ENCODE measurements at places on chromosomes 5 and 9. TPM values are rescaled to one million over a fixed set of nuclear protein-coding genes. Genes with fewer than 3 reads are reported as not detected.

GRCh38 chr5:132102944-132103331 lies 29.3 kb downstream of the CSF2 start:
- H3K36me3 ChIP-seq, result no peaks in the 10 kb centered on the region
- no peaks in the 10 kb centered on the region for H3K27me3 ChIP-seq
- peak overlapping the region; percentile 50 for H3K27ac ChIP-seq
- H3K4me3 ChIP-seq, result no peak overlapping the region

DNA sequence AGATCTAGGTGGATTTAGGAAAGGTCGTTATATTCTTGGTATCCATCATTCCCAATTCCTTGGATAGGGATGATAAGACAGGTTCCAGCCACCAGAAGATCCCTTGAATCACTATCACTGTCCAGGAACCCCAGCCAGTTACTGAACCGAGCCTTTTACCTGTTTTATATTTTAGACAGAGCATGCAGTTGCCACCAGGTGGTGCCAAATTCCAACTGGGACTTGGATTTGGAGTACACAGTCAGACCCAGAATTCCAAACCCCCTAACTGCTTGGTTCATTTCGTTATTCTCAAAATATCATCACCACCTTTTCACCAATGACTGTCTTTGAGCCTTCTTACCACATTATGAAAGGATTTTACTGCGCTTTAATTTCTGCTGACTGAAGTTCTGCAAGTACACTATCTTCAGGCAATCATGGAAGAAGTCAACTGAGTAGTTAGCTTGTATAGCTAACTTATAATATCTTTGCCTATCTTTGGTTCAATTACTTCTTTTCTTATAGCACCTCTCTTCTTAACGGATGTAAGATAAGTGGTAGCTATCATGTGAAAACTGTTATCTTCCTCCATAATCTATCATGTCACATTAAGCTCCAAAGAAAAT lies 191.8 kb downstream of the PRR16 start:
- H3K27ac ChIP-seq, result no peak overlapping the region
- no peaks in the 10 kb centered on the region for H3K27me3 ChIP-seq
- DNase-seq, result peak; percentile 36
- no peak overlapping the region for H3K4me3 ChIP-seq

DNA sequence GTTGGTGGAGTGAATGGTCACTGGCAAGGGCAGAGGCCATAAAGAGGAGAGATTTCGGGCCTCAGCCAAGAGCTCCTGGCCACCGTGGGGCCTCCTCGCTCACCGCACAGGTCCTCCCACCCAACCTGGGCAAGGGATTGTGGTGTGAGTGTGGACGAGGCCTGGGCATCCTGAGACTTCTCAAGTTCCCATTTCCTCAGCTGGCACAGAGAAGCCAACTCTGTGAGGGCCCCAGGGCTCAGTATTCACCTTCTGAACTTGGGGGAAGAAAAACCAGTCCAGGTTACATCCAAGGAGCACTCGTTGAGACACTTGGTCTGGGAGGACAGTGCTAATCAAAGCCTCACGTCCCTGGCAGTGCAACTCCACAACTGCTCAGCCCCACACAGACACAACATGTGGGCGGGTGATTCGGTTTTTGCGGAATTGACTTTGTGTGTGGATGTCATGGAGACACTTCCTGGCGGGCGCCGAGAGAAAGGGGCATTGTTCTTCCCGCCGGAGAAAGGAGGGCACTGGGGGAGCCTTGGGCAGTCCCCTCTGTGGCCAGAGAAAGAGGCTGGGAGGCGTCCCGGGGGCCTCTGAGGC lies 28.5 kb upstream of the NKD2 start:
- no peaks in the 10 kb centered on the region for H3K27me3 ChIP-seq
- DNase-seq, result no peak
- no peaks in the 10 kb centered on the region for H3K36me3 ChIP-seq
- no peak overlapping the region for H3K4me3 ChIP-seq

- H3K27me3 ChIP-seq, result no peaks in the 10 kb centered on the region
- no peak for DNase-seq
- H3K36me3 ChIP-seq, result no peaks in the 10 kb centered on the region
- H3K27ac ChIP-seq, result no peak overlapping the region
Observed at GRCh38 chr9:91834740-91835139, 115.3 kb downstream of the ROR2 start.

The PCDHA5 gene
- 0.13 TPM for total RNA-seq

DNA sequence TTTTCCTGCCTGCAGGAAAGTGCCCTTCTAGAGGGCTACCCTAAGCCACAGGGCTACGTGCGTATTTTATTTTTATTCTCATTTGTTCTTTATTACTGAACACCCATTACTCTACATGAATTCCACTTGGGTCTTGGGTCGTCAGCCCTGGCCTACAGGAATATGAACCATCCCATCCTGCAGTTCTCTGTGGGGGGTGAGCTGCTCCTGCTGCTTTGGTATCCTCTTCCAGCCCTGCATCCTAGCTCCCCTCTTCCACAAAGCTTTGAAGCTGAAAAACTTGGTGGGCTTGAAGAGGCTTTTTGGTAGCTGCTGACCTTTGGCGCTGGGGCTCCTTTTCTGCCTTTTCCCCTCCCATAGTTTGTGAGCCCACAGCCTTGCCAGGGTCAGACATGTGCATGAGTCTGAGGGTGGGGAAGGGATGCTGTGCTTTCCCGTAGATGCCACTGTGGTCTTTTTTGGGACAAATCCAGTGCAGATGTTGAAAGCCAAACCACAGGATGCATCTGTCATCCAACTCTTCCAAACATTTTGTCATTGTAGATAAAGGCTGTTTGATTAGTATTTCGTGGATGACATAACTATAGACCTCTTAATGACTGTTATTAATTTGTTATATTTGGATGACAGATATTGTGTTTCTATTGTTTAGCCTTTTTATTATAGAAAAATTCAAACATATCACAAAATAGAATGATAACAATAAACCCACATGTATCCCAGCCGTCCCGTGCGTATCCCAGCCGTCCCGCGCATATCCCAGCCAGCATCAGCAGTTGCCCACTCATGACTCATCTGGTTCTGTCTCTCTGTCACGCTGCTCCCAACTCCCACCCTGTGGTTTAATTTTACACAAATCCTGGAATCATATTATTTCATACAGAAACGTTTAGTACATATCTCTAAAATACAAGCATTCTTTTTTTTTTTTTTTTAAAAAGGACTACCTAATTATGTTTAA lies 43.9 kb downstream of the SLC46A2 start:
- DNase-seq, result no peak
- no peak overlapping the region for H3K27ac ChIP-seq
- H3K27me3 ChIP-seq, result no peaks in the 10 kb centered on the region
- H3K4me1 ChIP-seq, result no peaks in the 10 kb centered on the region
- no peaks in the 10 kb centered on the region for H3K36me3 ChIP-seq

- no peak overlapping the region for H3K27ac ChIP-seq
- H3K4me3 ChIP-seq, result no peak overlapping the region
- no peaks in the 10 kb centered on the region for H3K36me3 ChIP-seq
- no peaks in the 10 kb centered on the region for H3K27me3 ChIP-seq
Observed at GRCh38 chr5:52771343-52772039, 16.2 kb upstream of the ITGA1 start.

The SOHLH1 gene
- total RNA-seq, result not detected

DNA sequence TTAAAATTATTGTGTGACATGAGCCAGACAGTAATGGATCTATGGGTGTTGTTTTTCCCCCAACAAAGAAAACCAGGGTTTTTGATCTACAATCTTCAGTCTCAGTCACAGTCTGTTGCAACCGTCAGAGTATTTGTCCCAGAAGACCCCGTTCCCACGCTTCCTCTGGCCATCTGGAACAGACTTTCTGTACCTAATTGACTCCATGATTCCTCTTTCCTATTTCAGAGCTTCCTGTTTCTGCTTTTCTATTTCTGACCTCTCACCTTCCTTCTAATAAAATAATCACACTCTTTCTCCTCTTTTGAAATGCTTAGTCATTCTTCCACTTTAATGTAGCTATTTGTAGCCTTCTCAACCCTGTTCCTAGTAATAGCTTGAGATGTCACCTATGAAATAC lies 1044.8 kb downstream of the DTWD2 start:
- H3K27me3 ChIP-seq, result no peaks in the 10 kb centered on the region
- H3K36me3 ChIP-seq, result no peaks in the 10 kb centered on the region
- no peak overlapping the region for H3K27ac ChIP-seq
- H3K4me3 ChIP-seq, result no peak overlapping the region
- no peak for DNase-seq
- no peaks in the 10 kb centered on the region for H3K4me1 ChIP-seq

DNA sequence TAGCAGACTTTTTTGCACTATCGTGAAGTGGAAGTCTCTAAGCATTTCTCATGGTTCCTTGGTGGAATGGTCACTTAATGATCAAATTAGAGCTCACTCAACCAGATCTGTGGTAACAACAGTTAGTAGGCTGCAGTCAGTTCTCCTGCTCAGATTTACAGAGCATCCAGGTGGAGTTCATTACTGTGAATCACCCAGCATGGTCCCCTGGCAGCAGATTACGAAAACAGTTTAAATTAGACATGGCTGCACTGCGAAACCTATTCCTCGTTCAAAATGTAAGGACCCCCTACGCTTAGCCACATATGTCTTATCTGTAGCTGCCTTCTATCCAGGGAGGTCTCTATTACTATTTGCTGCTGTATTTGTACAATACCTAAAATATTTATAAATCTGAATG lies 823.6 kb upstream of the ARRDC3 start:
- no peak overlapping the region for H3K27ac ChIP-seq
- no peaks in the 10 kb centered on the region for H3K27me3 ChIP-seq
- no peak for DNase-seq
- no peaks in the 10 kb centered on the region for H3K36me3 ChIP-seq
- no peaks in the 10 kb centered on the region for H3K4me1 ChIP-seq
- no peak overlapping the region for H3K4me3 ChIP-seq

DNA sequence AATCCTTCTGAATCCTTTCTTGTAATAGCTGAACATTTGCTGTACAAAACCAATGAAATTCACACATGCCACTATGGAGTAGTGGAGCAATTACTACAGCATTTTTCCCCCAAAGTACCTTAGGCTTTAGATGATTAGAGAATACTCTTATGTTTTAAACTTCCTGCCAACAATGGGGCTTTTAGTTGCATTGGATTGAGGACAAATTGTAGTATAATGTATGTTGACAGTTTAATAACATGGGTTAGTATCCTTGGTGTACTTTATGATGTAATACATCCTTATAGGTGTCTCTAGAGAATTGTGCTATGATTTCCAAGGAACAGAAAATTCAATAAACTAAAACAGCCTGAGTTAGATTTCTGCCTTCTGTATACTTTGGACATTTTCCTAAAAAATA lies 422.7 kb upstream of the GRAMD2B start:
- no peaks in the 10 kb centered on the region for H3K36me3 ChIP-seq
- H3K27ac ChIP-seq, result no peak overlapping the region
- no peak overlapping the region for H3K4me3 ChIP-seq
- no peak for DNase-seq

The TEX48 gene
- not detected for total RNA-seq

DNA sequence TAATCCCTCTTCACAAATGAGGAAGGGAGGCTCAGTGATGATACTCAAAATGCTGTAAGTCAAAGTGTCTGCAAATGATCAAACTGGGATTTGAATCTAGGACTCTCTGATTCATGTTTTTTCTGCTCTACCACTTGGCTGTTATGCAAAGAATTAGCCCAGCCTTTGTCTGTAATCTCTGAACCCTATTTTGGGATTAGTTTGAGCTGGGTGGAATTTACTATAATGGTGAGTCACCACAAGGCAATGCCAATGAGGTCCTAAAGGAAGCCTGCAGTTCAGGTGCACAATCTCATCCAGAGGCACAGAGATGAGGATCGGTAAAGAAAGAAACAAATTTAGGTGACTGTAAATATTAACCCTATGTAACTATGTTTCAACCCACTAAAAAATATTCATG lies 29.2 kb downstream of the RFK start:
- no peak overlapping the region for H3K4me3 ChIP-seq
- H3K36me3 ChIP-seq, result no peaks in the 10 kb centered on the region
- no peaks in the 10 kb centered on the region for H3K4me1 ChIP-seq
- DNase-seq, result no peak
- H3K27me3 ChIP-seq, result no peaks in the 10 kb centered on the region

DNA sequence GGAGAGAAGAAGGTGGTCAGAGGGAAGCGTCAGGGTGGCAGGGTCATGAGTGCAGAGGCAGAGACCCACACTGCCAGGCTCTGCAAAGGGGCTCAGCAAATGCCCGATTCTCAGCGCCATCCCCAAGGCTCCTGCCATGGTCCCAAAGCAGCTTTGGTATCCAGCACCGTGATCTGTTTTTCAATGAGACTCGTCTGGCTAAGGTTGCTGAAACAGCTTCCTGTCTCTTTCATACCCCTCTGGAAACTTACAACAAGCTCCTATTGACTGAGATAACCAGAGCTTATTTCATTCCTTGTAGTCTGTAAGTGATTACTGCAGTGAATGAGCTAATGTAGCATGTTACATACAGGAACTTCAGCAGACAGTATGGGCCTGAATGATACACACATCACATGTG lies 568.6 kb upstream of the DAP start:
- no peaks in the 10 kb centered on the region for H3K36me3 ChIP-seq
- no peak for DNase-seq
- H3K4me3 ChIP-seq, result no peak overlapping the region
- no peak overlapping the region for H3K27ac ChIP-seq

The ZNF462 gene
- 29.3 TPM for total RNA-seq

The FAM163B gene
- 1.2 TPM for total RNA-seq

- H3K27ac ChIP-seq, result no peak overlapping the region
- H3K27me3 ChIP-seq, result no peaks in the 10 kb centered on the region
- no peaks in the 10 kb centered on the region for H3K36me3 ChIP-seq
- no peak for DNase-seq
- H3K4me3 ChIP-seq, result no peak overlapping the region
Observed at GRCh38 chr5:6399980-6400910, 21.9 kb upstream of the MED10 start.

DNA sequence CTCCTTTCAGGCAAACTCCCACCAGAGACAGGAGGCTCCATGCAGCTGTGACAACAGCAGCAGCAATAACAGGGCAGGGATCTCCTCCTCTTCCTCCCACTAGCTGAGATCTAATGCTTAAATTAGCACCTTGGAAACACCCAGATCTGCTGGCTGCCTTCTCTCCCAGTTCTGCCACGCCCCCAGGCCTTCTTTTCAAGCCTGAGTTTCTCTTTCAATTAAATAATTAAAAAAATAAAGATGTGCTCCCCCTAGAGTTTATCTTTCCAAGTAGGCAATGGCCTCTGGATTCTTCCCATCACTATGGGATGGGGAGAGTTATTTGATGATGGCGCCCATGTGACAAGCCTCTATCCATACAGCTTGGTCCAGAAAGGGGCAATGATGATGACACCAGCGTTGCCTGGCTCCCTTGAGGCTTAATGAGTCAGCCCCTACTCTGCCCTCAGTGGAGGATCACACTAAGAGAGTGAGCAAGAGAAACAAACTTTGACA lies 3.8 kb downstream of the FAM219A start:
- no peaks in the 10 kb centered on the region for H3K4me1 ChIP-seq
- no peak overlapping the region for H3K27ac ChIP-seq
- H3K4me3 ChIP-seq, result no peak overlapping the region

The CCNB1 gene
- total RNA-seq, result 189 TPM

GRCh38 chr5:56557198-56557597 lies 258.2 kb upstream of the MAP3K1 start:
- no peak for DNase-seq
- no peaks in the 10 kb centered on the region for H3K27me3 ChIP-seq
- H3K4me1 ChIP-seq, result no peaks in the 10 kb centered on the region
- H3K4me3 ChIP-seq, result no peak overlapping the region

The AK6 gene
- 34.5 TPM for total RNA-seq

- peaks cover 23% of the 10 kb centered on the region for H3K27me3 ChIP-seq
- no peaks in the 10 kb centered on the region for H3K4me1 ChIP-seq
- no peak for DNase-seq
- no peak overlapping the region for H3K27ac ChIP-seq
Observed at GRCh38 chr5:33939556-33940262, 3.5 kb downstream of the RXFP3 start.

Data from colonic mucosa (tissue), 4 donors.